ENCODE measurements at places on chromosomes 13 and 19.

- DNase-seq, result no peak
These were observed 18.5 kb upstream of the LPAR6 start for GRCh38 chr13:48431431-48431830.

GRCh38 chr19:15675560-15675959 is 2.7 kb downstream of the CYP4F12 start:
- no peak for DNase-seq

- DNase-seq, result no peak
These were observed at the start of gene APOE for GRCh38 chr19:44905437-44906160. Gene APOE, plus strand, starts transcription at chr19:44905796. Its CDS starts 829 bp downstream, at chr19:44906625.

- no peak for DNase-seq
These were observed 69.1 kb downstream of the FLT1 start for GRCh38 chr13:28425793-28426192.

- no peak for DNase-seq
These were observed at the start of gene SIGLEC7 for GRCh38 chr19:51142119-51142518. Gene SIGLEC7, plus strand, starts transcription at chr19:51142301. Its CDS starts 69 bp downstream, at chr19:51142370.

DNA sequence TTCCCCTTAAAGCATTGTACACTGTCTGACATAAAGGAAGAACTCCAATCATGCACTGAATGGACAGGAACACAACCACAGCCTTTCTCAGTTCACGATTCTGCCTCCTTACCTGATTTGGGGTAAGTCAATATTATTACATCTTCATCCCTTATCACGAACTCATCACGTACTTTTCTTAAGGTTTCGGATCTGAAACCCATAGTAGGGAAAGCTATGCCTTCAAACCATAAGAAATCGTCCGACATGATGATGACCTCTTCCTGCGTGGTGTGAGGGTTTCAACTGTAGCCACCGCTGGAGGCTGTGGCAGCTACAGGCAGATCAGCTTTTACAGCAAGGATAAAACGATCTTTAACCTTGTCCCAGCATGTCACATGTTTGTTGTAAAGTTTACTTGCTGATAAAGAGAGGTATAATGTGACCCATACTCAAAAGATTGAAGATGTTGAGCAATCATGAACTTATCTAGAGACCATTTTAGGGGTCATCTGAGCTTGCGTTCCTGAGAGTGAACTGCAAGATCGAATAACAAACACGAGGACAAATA is at the start of gene SULT2A1:
Gene SULT2A1, minus strand, starts transcription at position 306 of the 550 bp plus-strand sequence. Its CDS starts 58 bp downstream, at position 248.
- DNase-seq, result no peak

- DNase-seq, result no peak
These were observed 391.8 kb downstream of the KLF5 start for GRCh38 chr13:73450583-73450982.

DNA sequence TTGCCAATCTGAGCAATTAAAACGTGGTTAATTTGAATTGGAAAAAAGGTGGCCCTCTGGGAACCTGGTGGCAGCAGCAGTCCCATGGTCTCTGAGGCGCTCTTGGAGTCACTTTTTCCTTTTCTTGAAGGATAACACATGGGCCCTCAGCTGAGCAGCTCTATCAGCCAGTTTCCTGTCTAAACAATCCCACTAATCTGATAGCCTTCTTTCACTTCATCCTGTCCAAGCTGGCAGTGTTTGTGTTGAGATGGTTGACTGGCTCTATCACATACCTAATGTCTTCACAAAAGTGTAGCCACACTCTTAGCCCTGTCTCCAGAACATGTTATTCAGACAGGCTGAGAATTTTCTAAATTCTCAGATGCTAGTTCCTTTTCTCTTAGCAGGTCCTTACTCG is 10.7 kb downstream of the MZT1 start:
- DNase-seq, result no peak
